ENCODE measurements at places on chromosomes 5 and 9.

GRCh38 chr5:124235576-124235975 is 510.9 kb downstream of the ZNF608 start:
- DNase-seq, result no peak

GRCh38 chr5:5483880-5484598 is 61.6 kb downstream of the ICE1 start:
- DNase-seq, result no peak

DNA sequence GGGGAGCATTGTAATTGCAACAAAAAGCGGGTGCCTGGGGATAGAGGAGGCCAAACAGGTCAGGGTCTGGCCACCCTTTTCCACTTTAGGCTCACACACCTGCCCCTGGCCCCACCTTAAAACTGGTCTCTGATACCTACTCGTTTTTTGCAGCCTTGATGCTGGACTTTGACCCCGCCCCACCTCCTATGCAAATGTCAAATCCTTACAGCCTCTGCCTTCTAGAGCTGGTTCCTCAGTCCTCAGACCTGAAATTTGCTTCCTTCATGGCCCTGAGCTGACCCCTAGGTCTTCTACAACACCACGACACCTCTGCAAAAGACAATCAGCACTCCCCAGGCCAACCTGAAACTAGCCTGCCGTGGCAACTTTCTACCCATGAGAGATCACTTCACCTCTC is 37.7 kb downstream of the SMIM23 start:
- DNase-seq, result no peak

DNA sequence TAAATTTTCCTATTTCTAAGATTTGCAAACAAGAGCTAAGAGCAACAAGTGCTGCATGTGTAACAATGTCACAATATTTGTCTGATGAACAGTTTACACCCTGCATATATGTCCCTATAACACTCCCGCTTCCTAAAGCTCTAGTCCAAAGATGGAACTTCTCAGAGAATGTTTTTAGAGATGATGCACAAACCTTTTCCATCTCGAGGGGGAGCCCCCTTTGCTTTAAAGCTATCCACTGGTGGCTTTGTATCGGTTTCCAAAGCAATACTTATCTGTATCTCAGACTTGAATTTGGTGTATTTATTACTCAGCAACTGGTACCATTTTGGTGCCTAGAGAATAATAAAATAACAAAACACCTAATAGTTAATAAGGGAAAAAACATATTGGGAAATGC is 11.0 kb downstream of the CEP120 start:
- DNase-seq, result no peak

DNA sequence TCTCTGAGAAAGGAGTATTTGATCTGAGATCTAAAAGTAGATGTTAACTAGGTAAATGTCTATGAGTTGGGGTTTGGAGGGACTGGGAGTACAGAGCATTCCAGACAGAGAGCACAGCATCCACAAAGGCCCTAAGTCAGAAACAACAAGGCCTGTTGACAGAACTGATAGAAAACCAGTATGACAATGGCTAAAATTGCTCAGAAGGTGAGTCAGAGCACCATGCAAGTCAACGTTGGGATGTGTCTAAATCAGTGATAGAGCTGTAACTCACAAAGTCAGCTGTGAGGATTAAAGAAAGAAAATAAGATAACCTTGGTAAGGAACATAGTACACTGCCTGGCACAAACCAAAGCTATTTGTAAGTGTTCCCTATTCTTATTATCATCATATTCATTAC is 124.0 kb downstream of the CETN3 start:
- no peak for DNase-seq

DNA sequence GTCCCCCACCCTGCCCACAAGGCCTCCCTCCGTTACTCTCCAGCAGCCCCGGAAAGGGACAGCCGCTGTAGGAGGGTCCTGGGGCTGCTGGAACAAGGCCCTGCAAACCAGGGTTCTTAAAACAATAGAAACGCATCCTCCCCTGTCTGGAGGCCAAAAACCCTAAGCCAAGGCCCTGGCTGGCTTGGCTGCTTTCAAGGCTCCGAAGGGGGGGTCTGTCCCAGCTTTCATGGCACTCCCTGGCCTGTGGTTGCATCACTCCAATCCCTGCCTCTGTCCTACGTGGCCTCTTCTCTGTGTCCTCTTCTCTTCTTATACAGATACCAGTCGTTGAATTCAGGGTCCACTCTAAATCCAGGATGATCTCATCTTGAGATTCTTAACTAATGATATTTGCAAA is 7.4 kb upstream of the UBAC1 start:
- DNase-seq, result no peak

- DNase-seq, result no peak
These were observed 7.5 kb downstream of the ADAMTS13 start for GRCh38 chr9:133429641-133430161.

DNA sequence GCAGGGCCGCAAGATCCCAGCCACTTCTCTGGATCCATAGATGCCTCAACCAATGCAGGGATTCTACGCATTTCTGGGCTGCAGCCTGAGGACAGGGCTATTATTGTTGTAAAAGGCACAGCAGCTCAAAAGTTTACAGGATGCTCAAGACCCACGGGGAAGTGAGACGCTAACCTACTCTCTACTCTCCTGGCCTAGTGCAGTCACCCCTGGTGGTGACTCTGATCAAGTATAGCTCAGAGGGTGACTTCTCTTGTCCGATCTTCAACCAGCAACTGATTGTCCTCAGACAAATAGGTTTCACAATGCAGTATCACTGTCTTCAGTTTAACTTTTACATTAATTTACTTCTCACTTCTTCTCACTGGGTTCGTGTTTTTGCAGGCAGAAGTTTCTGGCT is 34.3 kb upstream of the ZNF354B start:
- DNase-seq, result no peak

Data from NCI-H2029 (cell line).